ENCODE measurements at places on chromosomes 3 and 15.

- no peak for DNase-seq
These were observed 22.4 kb upstream of the SMAD6 start for GRCh38 chr15:66679657-66680108.

GRCh38 chr15:63708126-63708772 is 111.1 kb downstream of the FBXL22 start:
- DNase-seq: no peak

GRCh38 chr3:79113876-79114275 is 653.9 kb downstream of the ROBO1 start:
- no peak for DNase-seq

DNA sequence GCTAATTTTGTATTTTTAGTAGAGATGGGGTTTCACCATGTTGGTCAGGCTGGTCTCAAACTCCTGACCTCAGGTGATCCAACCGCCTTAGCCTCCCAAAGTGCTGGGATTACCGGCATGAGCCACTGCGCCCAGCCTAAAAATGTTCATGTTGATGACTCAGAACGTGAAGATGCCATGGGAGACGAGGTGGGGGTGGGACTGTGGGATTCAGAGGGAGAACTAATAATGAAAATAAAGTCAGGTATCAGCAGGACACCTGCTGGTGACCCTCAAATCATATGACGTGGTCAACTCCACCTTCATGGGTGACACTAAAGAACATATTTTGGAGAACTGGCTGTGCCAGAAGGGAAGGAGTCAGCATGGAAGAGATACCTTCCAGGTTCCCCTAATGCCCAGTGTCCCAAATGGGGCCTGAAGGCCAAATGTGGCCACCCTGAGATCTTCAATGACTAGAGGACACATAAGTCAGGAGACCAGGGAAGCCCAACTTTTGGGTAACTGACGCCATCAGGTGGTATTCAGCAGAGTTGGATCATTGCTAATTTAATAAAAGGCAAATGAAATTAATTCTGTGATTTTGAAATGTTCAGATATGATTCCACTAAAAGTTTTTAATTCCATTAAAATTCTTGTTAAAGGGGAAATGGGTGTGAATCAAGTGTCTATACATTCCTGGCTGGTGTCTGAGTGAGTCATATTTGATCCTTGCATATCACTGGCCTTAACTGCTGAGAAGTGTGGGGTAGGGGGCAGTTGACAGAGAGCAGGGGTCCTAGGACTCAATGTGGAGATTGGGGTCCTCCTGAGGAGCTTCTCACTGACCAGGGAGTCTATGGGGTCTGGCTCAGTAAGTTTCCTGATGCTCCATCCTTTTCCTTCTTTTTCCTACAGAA is 88.6 kb upstream of the GSK3B start:
- no peak for DNase-seq

- no peak for DNase-seq
These were observed 20.7 kb downstream of the TRANK1 start for GRCh38 chr3:36923981-36924743.

- no peak for DNase-seq
These were observed 20.8 kb downstream of the RAB6B start for GRCh38 chr3:133874761-133875438.

- no peak for DNase-seq
These were observed 27.0 kb downstream of the CHCHD6 start for GRCh38 chr3:126731044-126731443.

GRCh38 chr3:60434950-60435349 is 816.3 kb downstream of the FHIT start:
- no peak for DNase-seq

DNA sequence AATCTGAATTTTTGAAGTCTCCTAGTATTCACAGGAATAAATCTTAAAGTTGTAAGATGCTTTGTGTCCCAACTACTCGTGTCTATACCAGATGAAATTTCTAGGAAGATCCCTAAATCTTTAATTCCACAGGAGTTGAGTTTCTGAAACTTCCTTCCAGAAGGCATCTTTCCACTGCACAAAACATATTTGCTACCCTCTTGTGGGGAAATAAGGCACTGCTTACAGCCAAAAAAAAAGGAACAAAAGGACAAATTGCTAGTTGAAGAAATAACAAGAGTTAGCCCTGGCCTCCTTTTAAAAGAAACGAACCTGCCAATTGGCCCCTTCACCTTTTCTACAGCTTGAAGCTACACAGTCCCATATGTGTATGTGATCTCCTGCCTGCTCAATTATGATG is 54.0 kb downstream of the TAFA4 start:
- no peak for DNase-seq

DNA sequence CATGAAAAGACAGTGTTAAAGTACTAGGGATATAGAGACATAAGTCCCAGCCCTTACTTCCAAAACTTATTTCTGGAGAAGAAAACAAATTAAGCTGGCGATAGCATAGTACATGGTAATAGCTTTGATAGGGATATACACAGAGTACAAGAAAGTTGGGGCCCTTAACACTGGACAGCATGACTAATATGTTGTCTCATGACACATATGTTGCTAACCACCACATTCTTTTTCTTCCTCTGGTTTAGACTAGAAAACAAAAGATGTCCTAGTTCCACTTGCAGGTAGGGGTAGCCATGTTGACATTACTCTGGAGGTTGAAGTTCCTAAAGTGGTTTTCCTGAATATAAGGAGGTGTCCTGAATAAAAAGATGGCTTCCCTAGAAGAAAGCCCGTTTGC is 75.3 kb downstream of the RFX7 start:
- no peak for DNase-seq

DNA sequence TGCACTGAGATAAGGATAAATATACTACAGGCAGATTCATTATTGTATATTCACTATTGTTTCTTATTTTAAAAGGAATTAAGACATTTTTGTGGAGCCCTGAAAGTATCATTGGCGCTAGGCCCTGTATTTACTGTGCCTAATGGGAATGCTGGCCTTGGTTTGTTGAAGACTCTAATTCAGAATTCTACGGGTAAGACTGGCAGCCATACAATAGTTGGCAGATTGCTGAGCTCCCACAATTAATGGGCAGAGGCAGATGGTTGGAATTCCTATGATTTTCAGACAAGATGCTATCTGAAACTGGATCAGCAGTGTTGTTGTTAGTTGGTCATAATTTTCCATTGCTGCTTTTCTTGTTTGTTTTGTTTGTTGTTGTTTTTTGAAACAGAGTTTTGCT is 14.7 kb downstream of the PGBD4 start:
- DNase-seq: peak; percentile 18

DNA sequence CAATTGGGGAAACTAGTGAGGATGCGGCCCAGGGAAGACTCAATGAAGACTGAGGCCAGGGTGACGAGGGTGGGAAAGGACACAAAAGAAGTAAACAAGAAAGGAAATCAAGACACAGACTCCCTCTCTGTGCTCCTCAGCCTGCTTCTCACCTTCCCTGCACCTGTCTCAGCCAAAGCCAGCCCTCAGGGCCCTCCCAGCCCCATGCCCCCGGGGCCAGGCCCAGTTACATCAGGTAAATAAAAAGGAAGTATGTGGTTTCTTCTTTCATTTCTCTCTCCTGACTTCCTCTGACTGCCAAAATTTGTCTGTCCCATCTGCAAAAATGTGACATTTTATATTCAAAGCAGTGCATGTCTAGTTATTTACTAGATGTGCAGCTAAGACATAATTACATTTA is 328.0 kb downstream of the UACA start:
- DNase-seq: no peak

DNA sequence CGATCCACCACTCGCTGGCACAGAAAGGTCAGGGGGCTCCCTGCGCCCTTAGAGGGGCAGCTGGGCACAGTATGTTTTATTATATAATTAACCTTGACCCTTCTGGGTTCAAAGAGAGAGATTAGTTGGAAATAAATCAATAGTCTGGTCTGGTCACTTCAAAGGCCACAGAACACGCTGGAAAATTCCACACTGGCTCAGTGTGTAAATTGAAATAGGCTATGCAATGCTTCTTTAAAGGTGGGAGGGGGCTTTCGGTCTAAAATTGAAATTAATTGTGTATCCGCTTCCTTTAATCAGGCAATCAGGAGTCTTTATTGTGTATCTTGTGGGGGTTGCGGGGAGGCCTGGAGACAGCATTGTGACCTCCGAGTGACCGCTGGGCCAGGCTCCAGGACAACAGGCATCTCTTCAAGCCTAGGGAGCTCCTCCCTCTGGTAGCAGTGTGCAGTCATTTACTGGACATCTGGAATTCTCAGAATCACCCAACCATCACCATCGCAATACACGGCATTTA is 8.0 kb downstream of the RNU5B-1 start:
- no peak for DNase-seq

GRCh38 chr3:7978087-7978422 is 523.6 kb upstream of the LMCD1 start:
- no peak for DNase-seq

DNA sequence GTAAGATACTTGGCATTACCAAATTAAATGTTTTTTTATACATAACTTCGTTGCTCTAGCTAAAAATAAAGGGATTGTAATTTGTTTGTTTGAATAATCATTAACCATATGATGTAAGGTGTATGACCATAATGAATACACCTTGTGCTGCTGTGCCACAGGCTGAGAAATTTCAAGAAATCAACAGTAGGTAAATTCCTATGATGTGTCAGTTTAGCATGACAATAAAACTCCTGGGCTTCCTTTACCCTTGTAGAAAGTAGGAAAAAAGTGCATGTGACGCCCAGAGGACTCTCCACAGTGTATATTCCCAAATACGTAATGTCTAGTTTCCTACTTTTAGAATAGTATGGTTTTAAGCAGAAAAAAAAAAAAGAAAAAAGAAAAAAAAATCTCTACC is 208.1 kb downstream of the SATB1 start:
- no peak for DNase-seq

GRCh38 chr15:100987143-100987542 is 68.0 kb downstream of the LRRK1 start:
- DNase-seq: no peak

- DNase-seq: no peak
These were observed 139.5 kb upstream of the TMCO5A start for GRCh38 chr15:37794947-37795346.

- DNase-seq: no peak
These were observed 24.8 kb downstream of the IL16 start for GRCh38 chr15:81221449-81221848.

GRCh38 chr3:133123636-133124035 is 85.4 kb downstream of the TMEM108 start:
- no peak for DNase-seq

GRCh38 chr3:170471149-170471548 is 52.5 kb downstream of the CLDN11 start:
- no peak for DNase-seq

DNA sequence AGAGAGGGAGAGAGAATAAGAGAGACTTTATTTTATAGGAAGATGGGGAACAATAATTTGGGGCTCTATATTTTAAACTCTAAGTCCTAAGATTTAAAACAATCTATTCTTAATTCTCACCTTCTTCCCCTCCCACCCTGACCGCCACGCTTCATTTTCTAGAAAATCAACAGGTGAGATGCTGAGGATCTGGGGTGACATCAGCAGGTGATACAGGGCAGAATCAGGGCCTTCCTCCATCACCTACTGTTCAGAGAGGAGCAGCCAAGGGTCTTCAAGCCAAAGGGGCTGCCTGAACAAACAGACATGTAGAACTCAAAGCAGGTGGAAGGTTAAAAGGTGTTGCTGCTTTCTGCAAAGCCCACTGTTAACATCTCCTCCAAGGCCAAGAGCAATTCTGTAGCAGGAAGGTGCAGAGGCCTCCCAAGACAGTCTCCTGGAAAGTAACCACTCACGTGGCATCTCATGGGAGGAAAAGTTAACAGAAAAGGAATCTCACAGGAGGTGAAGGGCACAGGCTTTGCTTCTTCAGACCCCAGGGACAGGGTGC is 183.6 kb upstream of the TLE3 start:
- DNase-seq: no peak

DNA sequence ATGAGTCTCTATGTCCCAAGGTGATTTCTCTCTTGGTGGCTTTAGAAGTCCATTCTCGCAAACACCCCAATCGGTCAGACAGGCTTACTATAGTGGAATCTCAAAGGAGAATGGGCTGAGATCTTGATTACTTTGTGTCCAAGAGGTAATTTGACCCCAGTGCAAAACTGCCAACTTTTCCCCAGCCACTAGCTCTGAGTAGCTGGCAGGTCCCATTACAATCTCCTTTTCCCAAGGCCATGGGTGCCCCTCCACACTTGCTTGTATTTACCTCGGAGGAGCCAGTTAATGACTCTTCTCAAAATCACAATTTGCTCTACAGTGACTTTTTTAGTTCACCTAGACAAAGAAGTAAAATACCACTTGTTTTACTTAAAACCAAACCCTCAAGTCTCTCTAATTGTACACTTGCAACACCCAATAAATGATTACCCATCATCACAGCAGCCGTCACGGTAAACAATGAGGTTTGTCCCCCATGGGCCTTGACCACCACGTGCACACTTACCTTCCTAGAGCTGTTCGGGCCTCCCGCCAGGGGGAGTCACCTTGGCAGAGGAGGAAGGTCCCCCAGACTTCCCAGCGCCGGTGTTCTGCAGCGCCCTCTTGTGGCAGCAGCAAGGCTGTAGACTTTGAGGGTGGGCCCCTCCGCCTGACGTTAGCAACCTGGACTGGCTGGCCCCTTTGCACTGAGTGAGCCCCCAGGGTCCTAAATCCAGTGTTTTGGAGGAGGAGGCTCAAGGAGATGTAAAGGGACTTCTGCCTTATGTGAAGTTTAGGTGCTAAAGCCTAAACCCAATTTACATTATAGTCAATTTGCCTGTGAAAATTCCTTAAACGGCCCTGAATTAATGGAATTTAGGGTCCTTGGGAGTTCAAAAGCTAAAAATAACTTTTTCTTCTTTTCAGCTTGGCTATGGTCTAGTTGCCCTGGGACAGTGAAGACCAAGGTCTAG is 18.7 kb upstream of the HDAC11 start:
- DNase-seq: no peak

- no peak for DNase-seq
These were observed 37.7 kb downstream of the ALDH1L1 start for GRCh38 chr3:126142652-126143051.

DNA sequence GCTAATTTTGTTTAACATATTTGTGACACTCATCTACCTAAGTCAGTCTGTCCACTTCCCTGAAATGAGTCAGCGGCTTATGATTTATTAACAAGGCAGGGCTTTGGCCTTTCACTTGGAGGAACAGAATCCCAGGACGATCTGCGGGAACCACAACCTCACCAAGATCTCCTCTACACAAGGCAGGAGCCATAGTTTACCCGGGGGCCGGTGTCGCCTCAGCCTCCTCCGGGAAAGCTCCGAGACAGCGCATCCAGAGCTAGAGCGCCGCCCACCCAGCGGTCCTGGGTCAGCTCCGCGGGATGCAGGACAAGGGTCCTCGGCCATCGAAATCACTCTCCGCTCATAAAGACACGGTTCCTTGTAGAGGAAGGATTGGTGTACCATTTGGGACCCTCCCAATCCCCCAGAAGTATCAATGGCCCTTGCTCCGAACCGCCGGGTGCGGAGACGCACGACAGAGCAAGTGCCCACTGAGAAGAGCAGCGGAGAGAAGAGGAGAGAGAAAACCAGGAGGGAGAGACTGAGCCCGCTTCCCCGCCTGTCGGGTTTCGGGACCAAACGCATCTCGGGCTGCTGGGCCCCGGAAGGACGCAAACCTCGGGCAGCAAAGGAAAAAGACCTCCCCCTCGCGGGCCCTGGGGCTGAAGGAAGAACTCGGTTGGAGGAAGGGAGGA is 13.1 kb upstream of the ALCAM start:
- DNase-seq: no peak

Data from NCI-H1694 (cell line).